Fibroblast of skin of scalp (primary cell): ENCODE measurements at places on chromosomes 1 and 21.

- DNase-seq = no peak
These were observed 33.0 kb upstream of the PSMG1 start for GRCh38 chr21:39216290-39216689.

DNA sequence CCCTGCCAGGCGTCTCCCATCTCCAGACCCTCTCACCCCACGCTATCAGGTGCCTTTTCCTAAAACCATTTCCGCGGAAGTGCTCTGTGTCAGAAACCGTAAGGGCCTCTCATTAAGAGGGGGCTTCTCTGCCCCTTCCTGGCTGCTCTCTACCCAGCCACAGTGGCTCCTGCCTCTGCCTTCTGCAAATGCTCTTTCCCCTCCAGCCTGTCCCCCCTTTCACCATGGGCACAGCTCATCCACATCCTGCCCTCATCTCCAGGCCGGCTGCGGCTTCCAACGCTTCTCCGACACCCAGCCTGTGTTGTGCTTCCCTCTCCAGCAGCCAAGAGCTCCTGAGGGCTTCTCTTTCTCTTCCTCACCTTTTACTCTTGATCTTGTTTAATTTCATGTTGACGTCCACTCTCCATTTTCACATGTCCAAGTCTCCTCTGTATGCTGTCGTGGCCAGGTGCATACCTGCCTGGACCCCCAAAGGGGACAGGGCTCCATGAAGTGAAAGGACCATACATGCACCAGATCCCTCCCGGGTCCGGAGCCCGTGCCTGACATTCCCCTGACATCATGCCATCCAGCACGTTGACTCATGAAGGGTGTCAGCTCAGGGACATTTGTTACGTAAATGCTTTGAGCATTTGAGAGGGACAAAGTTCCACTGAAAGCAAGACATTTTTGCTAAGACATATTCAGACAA is 306.5 kb downstream of the AJAP1 start:
- DNase-seq = no peak

DNA sequence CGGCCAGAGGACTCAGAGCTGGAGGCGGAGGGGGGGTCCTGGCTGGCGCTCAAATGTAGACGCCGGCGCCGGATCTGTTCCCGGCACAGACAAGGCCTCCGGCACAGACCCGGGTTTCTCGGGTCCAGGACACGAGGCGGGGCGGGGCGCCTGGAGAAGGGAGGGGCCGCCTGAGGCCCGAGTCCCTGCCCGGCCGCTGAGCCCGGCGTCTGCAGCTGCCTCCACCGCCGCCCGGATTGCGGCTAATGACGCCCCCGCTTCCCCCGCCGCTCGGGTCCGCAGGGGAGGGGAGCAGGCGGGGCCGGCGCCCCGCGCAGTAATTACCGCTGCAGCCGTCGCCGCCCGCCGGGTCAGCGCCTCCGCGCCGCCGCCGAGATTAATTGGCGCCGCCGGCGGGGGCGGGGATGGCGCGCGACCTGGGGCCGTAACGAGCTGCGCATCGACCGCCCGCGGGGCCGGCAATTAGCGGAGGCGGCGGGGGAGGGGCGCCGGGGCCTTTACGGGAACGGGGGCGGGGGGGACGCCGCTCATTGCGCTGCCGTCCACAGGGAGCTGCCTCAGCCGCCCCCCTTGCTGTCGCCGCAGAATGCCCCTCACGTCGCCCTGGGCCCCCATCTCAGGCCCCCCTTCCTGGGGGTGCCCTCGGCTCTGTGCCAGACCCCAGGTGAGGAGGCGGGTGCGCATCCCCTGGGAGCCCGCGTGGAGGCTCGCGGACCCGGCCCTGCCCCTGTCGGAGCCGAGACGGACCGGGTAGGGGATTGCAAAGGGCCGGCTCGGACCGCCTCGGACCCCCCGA is 17.3 kb downstream of the NOC2L start:
- peak; percentile 86 for DNase-seq

- DNase-seq = peak; percentile 45
These were observed 8.8 kb upstream of the GUCA2A start for GRCh38 chr1:42173155-42173933.

GRCh38 chr1:3119725-3120124 is 50.7 kb downstream of the PRDM16 start:
- DNase-seq = no peak

GRCh38 chr1:150150133-150151021 is 661 bp downstream of the PLEKHO1 start:
- DNase-seq = no peak

DNA sequence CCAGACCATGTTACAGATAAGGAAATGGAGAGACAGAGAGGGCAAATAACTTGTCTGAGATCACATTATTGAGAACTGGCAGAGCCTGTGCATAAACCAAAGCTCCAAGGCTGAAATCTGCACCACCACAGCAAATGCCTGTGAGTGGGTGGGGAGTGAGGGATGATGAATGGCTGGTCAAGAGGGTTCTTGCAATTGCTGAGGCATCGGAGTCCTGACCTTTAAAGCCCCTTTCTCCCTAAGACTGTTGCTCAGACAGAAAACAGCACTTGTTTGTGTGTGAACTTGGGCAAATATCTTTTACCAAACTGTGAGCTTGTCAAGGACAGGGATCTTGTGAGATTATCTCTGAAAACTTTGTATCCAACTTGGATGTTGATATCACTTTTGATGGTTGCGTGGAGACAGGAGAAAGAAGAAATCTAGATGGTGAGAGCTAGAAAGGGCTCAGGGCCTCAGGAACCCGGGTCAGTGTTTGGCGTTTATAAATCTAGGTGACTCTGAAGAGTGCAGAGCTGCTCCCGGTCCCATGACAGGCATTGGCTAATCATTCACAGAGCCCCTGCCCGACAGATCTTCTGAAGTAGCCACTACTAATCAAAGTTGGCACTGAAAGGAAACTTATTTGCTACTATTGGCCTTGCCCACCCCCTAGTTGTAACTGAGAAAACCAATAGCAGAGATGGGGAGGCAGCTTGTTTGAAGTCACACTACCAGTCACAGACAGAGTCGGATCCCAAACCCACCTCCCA is 122.3 kb downstream of the FOXD2 start:
- DNase-seq = no peak

- no peak for DNase-seq
These were observed 1.7 kb downstream of the HES4 start for GRCh38 chr1:997993-998744.

DNA sequence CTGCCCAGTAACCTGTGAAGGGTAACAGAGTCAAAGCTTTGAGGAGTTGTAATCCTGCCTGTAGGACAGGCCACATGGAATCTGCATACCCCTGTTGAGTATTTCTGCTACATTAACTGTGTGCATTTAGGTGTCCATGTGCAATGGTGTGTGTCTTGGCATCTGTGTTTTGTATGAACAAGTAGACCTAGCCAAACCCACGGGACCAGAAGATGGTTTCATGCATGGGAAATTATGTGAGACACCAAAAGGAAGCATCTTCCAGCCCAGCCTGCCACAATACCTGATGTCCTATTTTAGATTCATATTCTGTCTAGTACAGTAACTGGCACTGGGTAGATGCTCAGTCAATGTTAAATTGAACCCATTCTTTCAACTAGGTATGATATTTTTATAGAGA is 70.8 kb upstream of the KCND3 start:
- DNase-seq = no peak

DNA sequence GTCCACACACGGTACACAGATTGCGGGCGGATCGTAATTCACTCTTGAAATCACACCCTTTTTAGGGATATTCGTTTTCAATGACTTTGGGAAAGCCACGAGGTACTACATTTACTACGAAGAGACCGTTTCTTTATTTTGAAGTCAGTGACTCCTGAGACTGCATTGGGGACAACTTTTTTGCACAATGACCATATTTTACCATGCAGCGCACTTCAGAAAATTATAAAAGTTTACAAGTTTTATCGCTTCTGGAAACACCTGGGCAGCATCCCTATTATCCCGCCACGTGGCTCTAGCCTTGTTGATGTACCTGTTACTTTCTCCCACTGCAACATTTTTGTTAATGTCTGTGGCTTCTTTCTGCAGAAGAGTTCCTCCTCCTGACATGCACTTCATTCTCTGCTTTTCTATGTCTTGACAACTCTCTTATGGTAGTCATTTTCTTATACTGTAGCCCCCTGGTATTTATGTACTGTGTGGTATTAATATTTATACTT is 1.3 kb upstream of the AKT3 start:
- DNase-seq = no peak

- peak; percentile 36 for DNase-seq
These were observed at the start of gene SYT2 for GRCh38 chr1:202710070-202711045. Gene SYT2, minus strand, starts transcription at chr1:202710454. Its CDS starts 104,682 bp downstream, at chr1:202605772.

DNA sequence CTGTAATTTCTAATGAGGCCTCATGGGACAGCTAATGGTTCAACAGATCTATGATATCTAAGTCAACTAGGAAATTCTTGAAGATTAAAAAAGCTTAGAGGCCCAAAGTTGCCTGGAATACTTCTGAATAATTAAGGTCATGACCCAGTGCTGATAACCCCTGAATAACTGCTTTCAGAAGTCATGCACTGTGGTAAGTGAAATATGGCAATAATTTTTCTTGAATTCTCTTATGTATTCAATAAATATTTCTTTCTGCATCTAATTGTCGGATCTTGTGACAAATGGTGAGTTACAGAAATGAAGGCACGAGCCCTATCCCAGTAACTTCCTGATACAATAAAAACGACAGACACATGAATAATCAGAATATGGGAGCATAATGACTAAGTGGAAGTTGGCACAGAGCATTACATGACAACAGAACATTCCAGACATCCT is 219.3 kb upstream of the GREM2 start:
- DNase-seq = peak; percentile 69

DNA sequence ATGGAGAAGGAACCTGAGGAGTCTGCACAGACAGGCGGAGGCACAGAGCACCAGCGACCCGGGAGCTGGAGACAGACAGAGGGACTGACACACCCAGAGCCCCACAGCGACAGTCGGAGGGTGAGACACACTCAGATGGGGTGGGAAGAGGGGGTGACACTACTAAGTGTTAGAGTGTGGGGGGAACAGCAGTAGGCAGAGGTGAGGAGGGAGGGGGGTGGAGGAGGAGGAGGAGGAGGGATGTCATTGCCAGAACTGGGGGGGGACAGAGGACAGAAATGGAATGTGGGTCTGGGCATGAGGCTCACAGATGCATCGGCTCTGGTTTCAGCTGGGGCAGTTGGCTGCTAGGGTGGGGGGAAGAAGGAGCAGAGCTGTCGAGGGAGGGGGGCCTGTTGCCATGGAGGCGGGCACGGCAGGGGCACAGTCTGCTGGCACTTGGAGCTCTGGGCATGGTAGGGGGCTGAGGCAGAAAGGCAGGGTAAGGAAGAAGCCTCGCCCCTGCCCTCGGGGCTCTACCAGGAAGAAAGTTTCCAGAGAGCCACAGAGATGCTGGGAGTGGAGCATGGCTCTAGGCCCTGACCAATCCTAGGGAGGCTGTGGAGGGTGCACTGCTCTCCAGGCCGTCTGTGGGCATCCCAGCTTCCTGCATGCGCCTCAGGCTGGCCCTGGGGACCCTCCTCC is 37.3 kb downstream of the AHDC1 start:
- peak; percentile 31 for DNase-seq

DNA sequence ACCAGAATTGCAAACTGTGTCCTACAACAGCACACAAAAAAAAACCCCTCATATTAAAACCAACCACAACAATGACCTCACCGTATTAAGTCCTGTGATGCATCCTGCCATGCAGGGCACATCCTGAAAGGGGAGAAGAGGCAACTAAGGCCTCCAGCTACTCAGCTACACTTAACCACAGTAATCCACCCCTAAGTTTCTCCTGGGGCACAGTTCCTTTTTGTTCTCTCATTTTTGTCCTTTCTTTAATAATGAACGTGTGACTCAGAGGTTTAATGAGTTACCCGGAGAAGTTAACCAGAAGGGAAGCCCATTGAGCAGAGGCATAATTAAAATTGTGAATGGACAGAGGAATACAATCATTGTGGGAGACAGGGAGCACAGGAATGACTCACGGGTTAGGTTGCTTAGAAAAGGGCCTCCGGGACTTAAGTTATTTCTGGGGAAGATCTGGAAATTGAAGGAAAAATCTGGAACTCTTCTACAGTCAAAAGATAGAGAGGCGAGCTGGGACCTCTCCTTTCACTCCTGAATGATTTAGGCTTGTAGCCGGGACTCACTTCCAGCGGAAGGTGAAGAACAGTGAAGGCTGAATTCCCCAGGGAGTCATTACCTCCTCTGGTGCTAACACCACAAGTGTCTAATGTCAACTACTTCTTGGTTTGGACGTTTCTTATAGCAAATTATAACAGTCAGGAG is 36.9 kb upstream of the HIVEP3 start:
- peak; percentile 85 for DNase-seq

DNA sequence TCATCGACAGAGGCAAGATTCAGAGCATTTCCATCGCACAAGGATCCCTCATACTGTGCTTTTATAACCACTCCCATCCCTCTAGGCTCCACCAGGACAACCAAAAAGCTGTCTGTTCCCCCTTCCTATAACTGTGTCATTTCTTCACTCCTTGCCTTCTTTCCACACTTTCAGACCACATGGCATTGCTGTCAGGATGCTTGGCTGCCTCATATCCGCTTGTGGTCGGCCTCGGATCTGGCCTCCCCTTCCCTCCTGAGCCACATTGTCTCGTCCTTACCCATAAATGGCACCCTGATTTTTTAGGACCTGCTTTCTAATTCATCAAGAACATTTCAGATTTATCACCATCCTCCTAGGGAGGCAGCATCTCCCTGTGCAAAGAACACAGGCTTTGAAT is 80.5 kb downstream of the HIVEP3 start:
- DNase-seq = no peak
